Astrocyte of the spinal cord (primary cell): ENCODE measurements at places on chromosomes 1 and 21.

DNA sequence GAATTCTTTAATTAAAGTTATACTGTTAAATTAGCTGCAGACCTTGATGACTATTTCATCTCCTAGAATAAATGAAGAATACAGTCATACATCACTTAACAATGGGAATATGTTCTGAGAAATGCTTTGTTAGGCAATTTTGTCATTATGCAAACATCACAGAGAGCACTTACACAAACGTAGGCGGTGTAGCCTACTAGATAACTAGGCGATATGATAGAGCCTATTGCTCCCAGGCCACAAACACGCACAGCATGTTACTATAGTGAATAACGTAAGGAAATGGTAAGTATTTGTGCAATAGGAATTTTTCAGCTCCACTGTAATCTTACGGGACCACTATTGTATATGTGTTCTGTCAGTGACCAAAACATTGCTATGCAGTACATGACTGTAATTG, 37.6 kb upstream of the DESI2 start:
- no peak for DNase-seq

GRCh38 chr1:230851291-230851691, 17.0 kb downstream of the C1orf198 start:
- peak; percentile 78 for DNase-seq

DNA sequence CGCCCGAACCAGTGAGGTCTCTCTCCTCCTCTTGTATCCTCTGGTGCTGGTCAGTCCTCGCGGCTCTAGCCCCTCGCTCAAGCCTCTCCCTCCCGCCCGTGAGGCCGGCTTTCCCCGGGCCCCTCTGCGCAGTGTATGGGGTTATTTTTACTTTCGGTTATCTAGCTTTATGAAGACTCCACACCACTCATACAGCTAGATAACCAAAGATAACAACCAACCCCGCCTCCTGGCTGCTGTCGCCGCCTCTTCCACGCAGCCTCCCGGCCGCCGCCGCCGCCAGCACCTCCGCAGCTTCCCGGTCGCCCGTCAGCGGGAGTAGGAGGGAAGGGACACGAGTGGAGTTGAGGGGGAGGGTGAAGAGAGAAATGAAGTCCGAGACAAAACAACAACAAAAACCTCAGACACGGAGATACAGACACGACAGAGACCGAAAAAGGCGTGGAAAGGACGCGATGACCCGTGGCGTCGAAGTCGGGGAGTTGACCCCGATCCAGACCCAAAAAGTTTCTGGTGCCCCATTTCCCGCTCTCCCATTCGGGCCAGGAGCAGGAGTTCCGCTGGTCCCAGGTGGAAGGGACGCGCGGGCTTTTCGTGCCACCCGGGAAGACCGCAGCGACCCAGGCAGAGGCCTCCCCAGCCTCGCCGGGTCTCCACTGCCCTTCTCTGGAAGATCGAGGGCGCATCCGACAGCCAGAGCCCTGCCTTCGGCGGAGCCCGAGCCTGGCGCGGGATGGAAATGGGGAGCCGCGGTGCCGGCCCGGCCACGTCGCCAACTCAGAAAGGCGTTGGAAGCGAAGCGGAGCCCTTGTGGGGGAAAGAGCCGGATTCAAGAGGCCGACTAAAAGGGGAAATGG, 51.4 kb downstream of the RHBG start:
- DNase-seq: no peak

DNA sequence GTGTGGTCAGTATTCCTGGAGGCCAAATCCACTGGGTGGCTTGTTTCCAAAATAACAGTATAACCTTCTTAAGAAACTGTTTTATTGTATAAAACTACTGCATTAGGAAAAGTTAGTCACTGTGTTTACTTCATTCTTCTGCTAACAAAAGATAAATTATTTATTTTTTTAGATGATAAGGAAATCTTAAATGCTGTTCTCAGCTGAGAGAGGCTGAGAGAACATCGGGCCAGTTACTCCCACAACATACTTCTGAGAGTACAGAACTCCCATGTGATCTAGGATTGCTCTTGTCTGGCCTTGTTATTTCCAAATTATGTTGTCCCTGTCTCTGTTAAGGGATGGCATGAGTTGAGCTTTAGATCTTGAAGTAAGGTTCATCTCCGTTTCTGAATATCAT, 96.7 kb upstream of the CXADR start:
- DNase-seq: peak; percentile 9

GRCh38 chr1:164660412-164660772, 101.4 kb downstream of the PBX1 start:
- peak; percentile 63 for DNase-seq

DNA sequence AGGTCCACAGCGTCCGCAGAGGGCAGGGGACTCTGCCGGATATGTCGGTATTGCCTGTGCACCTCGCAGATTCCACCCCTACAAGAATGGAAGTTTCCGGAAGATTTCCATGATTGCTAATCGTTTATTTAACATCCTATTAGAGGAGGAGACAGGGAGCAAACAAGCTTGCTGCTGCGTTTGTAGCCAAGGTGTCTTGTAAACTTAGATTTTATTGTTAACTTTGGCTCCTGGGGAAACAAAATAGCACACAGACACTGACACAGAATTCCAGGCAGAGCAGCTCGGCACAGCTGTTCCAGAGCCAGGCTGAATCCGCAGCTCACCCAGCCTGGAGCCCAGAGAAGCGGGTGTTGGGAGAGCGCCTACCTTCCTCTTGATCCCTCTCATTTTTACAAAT, 75.7 kb downstream of the AJAP1 start:
- DNase-seq: no peak
